ENCODE measurements at places on chromosomes 2 and 18.
A peak's percentile ranks its signal among the peaks of the same experiment; 100 is the strongest.

- no peak for DNase-seq
Measured at GRCh38 chr2:197237291-197238042, 73.1 kb downstream of the ANKRD44 start.

DNA sequence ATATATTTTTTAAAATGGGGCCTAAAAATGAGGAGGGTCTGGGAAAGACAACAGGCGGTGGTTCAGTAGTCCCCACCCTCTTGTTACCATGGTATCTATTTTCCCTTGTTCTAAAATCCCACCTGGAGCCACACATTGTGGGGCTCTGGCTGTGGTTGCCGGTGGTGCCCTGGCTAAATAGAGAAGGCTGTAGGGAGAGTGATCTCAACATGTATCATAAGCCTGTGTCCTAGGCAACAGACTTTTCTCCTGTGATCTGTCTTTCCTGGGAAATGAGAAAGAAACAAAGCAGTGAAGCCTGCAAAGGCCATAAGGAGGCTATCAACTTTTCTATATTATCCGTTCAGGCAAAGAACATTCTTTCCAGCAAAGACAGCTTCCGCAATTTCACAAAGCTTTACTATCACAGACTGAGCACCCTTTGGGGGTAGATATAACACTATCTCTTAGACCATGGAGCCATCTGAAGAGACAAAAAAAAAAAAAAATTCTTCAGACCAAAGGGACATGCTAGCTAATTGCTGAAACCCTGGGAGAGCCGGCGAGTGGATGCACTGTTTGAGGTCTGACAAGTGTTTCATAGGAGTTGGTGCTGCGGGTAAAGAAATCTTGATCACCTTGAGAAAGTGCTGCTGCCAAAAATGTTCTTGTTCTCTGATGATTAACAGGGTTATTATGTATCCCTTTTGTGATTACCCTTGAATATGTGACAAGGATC is 879.2 kb upstream of the DDX18 start:
- DNase-seq: no peak

DNA sequence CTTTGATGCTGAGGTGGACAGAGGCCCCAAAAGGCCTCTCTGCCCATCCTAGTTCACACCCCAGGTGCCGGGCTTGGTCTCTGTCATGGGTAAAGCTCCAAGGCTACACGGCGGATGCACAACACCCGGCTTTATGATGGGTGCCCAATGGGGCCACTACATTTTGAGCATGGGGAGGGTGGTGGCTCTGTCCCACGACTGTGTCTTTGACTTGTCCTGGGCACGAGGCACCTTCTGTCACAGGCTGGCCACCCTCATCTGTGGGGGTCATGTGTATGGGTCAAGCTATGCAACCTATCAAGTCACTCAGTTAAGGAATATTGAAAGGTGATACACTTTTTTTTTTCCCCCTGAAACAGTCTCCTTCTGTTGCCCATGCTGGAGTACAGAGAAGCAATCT is 63.7 kb downstream of the EDAR start:
- DNase-seq: no peak

DNA sequence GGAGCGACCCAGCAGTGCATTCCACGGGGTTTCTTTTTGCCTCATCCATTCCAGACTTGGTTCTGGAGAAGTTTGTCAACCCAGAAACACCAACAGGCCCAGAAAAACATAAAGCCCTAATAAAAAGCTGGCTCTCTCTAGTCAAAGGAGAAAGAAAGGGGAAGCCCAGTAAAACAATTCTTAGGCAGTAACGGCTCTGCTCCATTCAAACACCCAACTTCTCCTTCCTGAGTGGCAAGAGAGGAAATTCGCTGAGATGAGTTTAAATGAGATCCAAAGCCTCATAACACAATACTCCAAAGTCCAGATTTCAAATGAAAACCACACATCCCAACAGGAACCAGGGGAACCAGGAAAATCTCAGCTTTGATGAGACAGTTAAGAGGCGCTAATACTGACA is 179.9 kb downstream of the RPIA start:
- DNase-seq: no peak

DNA sequence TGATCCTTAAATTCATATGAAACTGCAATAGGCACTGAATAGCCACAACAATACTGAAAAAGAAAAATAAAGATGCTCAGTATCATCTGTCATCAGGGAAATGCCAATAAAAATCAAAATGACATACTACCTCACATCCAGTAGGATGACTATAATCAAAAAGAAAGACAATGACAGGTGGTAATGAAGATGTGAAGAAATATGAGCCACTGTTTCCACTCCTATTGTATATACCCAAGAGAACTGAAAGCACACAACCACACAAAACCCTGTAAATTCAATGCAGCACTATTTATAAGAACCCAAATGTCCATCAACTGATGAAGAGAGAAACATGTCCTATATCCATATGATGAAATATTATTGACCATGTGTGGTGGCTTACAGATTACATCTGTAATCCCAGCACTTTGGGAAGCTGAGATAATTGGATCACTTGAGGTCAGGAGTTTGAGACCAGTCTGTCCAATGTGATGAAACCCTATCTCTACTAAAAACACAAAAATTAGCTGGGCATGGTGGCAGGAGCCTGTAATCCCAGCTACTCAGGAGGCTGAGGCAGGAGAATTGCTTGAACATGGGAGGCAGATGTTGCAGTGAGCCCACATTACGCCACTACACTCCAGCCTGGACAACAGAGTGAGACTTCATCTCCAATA is 39.9 kb downstream of the MAP3K2 start:
- no peak for DNase-seq

DNA sequence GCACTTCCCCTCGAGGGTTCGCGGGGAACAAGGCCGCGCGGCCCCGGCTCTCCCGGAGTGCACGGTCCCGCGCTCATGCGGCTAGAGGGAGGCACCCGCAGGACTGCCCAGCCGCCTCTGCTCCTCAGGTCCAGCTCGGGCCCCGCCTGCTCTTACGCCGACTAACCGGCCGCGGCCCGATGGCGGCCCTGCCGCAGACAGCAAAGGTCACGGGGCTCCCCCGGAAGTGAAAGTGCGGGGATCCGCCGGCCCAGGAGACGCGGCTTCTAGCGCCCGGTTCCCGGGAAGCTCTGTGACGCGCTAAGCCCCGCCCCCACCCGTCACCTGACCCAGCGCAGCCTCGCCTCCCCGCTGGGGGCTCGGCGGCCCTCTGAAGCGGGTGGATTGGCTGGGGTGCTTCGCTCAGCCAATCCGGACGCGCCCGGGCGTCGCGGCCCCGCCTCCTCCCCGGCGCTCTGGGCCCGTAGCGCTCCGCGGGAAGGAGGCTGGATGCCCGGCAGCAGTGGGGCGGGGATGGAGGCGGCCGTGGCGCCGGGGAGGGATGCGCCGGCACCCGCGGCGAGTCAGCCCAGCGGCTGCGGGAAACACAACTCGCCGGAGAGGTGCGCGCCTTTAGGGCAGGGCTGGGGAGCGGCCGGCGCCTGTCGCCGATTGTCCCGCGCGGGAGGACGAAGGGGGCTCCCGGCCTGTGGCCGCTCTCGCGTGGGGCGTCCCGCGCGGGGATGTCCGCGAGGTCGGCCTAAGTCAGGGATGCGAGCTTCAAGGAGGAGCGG is at the start of gene SCLY:
SCLY (plus strand) TSS at position 460 of the 773 bp plus-strand sequence; CDS start at position 514, 54 bp downstream.
- DNase-seq: peak; percentile 95

Data from stimulated activated CD4-positive, alpha-beta T cell treated with anti-CD3 and anti-CD28 coated beads, Interleukin-4, amount 100 ng/mL, for 4 hours (primary cell).